ENCODE measurements at places on chromosomes 3 and 15.

DNA sequence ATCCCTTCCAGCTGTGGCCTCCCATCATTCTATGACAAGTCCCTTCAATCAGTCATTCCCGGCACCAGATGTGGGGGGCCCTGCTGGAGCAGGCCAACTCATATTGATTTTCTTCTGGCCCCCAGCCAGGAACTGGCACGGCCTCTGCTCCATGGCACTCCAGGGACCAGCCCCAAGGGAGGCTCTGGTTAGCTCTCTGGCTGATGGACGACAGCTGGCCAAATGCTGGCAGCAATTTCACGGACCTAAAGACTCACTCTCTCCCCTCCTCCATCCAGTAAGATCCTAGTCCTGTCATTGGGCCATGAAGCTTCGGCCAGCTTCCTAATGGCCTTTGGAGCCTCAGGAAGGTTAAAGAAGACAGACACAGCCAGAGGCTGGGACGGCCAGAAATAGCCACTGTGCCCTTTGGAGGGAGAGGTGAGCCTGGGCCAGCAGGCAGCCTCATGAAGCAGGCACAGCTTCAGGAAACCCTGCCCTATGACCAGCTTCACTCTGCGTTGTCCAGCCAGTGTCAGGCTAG lies 131.0 kb downstream of the MEX3B start:
- no peak for DNase-seq

DNA sequence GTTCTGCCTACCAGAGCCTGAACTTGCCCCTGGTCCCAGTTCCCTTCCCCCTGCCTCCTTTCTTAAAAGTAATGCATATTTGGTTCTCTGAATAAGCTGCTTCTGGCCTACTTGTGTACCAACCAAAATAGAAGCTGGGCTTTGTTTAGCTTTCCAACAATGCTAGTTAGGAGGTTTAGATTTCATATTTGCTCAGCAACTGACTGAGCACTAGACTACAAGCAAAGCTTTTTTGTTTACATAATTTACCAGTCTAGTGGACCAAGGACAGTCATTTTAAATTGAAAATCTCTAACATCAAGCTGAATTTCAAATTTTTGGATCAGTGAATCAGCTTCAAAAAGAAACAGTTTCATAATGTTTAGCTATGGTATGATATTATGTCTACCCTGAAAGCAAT lies 331.2 kb downstream of the ULK4 start:
- no peak for DNase-seq

GRCh38 chr3:40847551-40847992 lies 322.8 kb downstream of the ZNF621 start:
- DNase-seq: no peak

- DNase-seq: no peak
Observed at GRCh38 chr3:156172536-156172935, 52.2 kb downstream of the KCNAB1 start.

GRCh38 chr3:51338632-51339031 lies 46.5 kb upstream of the MANF start:
- no peak for DNase-seq

- DNase-seq: no peak
Observed at GRCh38 chr3:52939600-52939999, 42.3 kb upstream of the STIMATE start.

DNA sequence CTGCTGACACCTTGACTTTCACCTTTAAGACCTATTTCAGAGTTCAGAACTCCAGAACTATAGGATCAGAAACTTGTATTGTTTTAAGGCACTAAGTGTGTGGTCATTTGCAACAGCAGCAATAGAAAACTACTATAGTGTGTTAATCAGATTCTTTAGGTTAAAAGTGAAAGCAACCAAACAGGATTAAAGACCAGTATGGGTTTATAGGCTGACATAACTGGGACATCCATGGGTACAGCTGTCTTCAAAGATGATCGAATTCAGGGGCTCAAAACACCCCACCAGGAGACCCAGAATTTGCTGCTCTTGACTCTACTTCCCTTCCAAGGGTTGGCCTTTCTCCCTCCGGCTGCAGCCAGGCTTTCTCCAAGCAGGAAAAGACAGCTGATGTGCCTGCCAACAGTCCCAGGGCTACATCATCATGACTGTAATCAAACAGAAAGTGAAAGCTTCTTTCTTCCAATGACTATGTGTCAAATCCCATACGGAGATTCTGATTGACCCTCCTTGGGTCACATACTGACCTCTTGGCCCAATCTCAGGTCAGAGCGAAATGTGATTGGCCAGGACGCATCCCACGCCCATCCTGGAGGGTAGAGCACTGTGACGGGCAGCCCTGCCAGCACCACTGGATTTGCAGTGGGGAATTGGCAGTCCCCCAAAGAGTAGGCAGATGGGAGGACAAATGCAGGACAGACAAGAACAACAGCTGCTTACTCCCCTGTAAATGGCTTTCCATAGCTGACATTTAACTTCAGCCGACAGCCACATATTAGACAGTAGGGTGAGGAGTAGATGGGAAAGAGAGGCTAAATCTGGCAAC lies 51.4 kb upstream of the RNF7 start:
- DNase-seq: peak; percentile 25

DNA sequence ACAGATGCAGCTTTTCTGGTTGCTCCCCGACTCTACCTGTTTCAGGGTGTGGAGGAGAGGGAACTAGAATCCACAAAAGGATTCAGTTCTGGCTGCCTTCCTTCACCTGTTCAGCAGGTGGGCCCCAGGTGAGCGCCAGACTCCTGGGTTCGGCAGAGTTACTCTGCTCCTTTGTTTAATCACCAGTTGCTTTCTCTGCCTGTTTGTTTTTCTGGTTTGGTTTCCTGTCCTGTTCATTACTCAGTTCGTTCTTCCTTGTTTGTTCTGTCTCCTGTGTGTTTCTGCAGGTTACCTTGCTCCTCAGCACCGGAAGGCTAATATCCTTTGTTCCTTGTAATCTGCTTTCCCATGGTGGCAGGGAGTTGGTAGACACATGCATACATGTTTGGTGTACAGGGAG lies 508.5 kb upstream of the ATP11B start:
- no peak for DNase-seq

GRCh38 chr3:133136114-133137041 lies 98.2 kb downstream of the TMEM108 start:
- DNase-seq: no peak

DNA sequence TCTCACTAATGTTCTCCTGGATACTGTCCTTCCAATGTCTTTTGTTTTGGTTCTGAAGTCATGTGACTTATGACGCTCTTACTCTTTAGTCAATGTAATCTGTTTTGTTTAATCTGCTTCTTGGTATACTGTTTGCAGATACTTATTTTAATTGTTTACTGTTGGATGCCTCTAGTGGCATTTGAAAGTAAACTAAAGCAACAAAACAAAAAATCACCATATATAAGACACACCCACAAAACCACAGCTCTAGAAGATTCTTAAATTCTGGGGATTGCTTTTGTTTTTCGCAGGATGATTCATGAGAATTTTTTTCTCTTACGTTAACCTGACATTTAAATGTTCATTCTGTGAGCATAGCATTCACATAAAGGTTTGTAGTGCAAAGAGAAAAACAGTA lies 16.8 kb downstream of the SLC25A26 start:
- DNase-seq: no peak

DNA sequence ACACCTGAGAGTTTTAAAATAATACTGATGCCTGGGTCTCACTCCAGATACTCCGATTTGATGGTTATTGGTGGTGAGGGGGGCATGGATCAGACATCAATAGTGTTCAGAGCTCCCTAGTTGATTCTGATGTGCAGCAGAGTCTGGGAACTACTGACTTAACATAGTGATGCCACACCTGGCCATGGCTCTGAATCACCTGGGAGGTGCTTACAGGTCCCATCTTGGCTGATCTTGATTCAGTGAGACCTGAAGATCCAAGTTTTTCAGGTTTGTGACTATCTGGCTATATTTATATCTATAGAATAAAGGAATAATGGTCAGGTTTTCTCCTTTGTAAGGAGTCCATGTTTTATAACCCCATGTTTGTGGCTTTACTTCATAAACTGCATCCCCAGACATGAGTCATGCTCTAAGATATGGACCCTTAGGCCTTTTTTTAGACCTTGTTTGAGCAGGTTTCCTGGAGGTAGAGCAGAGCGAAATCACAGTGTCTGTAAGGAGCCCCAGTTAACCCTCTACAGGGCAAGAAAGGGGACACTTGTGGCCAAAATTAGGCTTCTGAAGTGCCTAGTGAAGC lies 101.4 kb downstream of the LARS2 start:
- no peak for DNase-seq

DNA sequence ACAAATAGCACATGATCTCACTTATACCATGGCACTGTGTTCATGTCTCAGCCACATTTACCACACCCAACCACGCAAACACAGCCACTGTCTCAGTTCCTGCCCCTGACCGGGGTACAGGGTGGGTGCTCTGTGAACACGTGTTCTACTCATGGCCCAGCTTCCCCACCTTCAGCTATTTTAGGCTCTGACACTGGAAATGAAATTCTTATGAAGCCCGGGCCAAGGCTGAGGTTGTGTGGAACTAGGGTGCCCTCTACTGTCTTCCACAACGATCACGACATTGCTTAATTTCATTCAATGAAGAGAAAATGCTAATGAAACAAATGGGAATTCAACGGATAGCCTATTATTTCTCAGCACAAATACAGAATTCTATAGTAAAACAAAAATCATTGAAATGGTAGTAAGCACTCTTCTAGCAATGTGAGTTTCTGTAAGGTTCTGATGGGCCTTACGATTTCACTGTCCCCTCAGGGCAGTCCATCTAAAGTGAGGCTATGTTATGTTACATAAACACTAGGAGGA lies 2.1 kb upstream of the GABRA5 start:
- peak; percentile 4 for DNase-seq

GRCh38 chr15:74387621-74388362 lies 20.3 kb upstream of the CYP11A1 start:
- no peak for DNase-seq

DNA sequence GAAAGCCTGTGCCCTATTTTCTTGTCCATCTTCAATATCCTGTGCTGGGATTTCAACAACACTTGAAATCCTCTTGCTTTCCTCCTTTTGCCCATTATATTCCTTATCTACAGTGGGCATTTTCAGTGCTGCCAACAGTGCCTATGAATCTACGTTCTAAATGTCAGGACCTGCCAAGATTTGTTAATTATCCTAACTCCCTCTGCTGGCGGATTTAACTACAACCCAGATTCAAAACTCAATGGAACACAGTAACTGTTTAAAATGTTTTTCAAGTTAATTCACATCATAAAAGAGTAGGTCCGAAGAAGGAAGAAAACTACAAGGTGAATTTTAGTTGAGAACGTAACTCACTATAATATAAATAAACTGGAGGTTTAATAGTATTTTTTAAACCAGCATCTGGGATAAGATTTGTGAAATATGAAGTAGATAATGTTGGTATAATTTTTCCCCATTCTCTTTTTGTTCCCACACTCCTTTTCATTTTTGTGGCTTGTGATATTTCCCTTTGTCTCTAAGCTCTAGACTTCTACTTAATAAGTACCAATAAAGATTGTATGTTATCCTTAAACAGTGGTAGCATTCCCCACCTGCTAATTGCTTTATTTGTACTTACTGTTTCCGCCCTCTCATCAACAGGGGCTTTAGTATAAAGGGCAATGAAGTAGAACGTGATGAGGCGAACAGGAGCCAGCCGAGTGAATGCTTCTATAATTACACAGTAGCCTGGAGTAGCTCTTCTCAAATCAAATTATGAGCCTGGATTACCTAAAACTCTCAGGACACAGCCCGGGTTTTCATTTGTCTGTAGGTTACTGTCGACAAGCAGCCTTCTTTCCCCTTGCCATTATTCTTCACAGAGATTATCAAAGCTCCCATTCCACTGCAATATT lies 302.5 kb upstream of the ATP11B start:
- no peak for DNase-seq

DNA sequence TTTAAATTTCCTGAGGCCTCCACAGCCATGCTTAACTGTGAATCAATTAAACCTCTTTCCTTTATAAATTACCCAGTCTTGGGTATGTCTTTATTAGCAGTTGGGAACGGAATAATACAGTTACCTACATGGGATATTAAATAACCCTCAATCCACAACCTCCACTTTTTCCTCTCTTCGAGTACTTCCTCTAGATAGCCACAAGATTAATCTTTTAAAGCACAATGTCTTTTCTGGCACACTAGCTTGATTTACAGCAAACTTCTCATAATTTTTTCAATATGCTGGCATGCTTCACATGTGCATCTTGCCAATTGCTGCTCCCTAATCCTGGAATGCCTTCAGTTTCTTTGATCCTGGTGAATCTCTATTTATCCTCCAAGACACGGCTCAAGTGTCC lies 92.2 kb downstream of the P2RY1 start:
- no peak for DNase-seq

GRCh38 chr3:112001526-112001925 lies 2.8 kb downstream of the TAGLN3 start:
- no peak for DNase-seq

GRCh38 chr3:26621906-26622620 lies 509 bp upstream of the LRRC3B start:
- no peak for DNase-seq

DNA sequence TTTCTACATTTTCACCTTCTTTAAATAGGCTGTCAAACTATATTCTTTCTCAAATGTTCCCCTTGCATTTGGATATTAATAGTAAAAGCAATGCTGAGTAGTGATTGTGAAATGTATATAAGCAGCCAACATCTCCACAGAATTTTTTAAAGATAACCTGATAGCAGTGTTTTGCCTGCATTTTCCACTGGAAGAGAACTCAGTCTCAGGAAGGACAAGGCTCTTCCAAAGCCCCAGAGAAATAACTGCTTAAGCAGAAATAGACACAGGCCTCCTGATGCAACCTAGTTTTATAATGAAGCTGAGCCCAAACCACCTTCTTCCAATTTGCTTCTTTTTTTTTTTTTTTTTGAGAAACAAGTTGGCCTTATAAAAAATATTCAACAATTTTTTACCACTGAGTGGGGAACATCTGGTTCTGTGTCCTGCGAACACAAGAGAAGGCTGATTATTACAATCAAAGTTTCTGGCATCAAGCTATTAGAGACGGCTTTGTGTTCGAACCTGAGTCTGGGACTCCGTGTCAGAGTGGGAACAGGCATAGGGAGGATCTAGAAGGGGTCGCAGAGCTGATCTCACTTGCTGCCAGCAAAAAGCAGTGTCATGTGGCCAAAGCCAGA lies 332.5 kb upstream of the TBL1XR1 start:
- DNase-seq: peak; percentile 60

- DNase-seq: no peak
Observed at GRCh38 chr3:52395503-52395865, 49.4 kb downstream of the SEMA3G start.

- no peak for DNase-seq
Observed at GRCh38 chr15:32763295-32763694, 45.5 kb downstream of the GREM1 start.

DNA sequence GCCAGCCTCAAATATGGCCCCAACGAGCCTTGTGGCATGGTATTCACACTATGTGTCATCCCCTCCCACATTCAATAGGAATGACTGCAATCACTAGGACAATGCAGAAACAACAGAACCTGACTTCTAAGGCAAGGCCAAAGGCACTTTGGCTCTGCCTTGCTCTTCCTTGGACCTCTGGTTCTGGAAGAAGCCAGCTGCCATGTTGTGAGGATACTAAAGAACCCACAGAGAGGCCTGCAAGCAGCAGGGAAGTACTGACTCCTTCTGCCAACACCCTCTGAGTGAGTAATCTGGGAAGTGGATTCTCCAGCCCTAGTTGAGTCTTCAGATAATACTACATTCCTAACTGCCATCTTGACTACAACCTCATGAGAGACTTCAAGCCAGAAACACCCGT lies 64.7 kb downstream of the ADAMTS9 start:
- no peak for DNase-seq

- no peak for DNase-seq
Observed at GRCh38 chr15:51935466-51936104, 36.0 kb downstream of the LEO1 start.

GRCh38 chr15:60347480-60348049 lies 50.2 kb downstream of the ANXA2 start:
- no peak for DNase-seq
